Fibroblast of the aortic adventitia (primary cell): ENCODE measurements at places on chromosomes 1 and 21. TPM values are rescaled to one million over a fixed set of nuclear protein-coding genes. Genes with fewer than 3 reads are reported as not detected.

DNA sequence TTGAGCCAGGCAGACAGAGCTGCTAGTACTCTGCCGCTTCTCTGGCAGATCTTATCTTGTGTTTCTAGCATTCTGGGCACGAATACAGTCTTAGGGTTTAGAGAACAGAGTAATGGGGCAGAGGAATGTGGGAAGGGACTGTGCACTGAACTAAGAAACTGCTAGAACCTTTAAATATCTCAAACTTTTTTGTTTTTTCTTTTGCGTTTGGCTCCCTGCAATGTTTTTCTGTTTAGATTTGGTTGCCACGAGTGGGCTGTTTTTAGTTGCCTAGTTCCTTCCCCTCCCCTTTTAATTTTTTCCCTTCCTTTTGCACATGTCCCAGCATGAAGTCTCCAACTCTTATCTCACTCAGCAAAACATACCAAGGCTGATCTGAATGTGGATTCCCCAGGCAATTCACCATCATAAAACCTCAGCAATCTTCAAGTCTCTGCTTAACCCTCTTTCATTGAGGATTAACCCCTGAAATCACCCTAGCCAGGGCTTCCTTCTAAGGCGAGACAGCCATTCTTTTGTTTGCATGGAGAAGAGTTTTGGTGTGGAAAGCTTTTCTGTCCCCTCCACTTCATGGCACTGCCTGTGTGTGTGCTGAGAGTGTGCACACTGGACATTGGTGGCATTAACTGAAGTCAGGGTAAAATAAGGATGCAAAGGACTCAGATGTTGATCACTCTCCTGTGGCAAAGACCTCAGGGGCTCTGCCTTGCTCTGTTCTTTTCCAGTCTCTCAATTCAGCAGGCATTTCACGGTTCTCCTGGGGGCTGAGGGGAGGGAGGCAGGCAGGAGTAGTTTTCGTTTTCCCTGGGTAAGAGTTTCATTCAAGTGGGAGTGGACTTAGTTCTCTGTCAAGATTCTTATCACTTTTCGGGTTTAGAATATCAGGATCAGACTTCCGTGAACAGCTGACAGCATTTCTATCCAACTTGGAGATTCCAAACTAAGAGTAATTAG is 2.8 kb upstream of the ATF3 start:
- peak; percentile 46 for DNase-seq

DNA sequence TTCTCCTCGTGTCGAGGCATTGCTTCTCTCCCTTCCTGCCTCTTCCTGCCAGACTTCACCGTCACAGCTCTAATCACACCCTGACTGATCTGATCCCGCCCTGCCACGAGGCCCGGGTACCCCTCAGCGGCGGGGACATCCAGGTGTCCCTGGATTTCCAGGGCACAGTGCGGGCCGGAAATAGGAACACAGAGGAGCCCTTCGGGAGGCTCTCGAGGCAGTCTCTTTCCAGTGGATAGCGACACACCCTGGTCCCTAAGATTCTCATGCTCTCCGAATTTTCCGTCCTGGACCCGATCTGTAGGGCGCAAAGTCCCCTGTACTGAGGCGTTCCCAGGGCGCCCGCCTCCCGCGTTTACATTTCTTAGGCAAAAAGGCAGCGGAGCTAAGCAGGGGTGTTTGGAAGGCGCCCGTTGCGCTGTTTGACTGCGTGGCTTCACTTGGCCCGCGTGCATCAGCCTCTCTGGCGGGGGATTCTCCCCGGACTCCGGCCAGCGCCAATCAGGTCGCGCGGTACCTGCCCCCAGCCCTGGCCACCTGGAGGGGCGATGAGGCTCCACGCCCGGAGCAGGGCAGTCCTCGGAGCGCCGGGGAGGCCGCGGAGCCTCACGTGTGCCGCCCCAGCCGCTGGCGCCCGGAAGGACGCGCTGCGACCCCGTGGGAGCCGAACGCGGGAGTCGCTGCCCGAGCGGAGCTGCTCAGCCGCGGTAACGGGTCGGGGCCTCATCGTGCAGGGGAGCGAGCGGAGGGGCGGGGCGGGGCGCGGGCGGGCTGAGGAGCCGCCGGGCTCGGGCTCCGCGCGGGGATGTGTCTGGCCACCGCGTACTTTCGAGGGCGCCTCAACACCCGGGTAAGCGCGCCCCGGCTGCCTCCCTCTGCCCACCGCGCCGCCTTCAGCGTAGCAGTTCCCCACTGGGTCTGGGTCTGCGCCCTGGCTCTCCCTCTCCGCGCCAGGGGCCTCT is at the start of gene FAM163A:
TSS of gene FAM163A (plus strand) at position 575 of the 962 bp plus-strand sequence. CDS start 69,807 bp downstream, outside the sequence.
- DNase-seq = no peak

DNA sequence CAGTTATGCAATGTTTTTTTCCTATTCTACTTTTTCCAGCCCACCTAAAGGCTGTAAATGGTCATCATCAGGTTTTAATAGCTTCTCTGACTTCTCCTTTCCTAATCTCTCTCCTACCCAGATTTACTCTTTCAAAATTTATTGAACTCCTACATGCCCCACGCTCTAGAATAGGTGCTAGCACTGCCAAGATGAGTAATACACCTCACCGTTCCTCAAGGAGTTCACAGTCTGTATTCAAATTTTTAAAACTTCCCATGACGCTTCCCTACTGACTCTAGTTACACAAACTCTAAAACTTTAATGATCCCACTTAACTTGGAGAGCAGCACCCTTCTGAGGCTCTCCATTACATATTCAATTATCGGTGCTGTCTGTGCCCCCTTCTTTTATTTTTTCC is 51.6 kb downstream of the ALG14 start:
- peak; percentile 47 for DNase-seq

GRCh38 chr1:9200441-9200840 is 34.1 kb upstream of the H6PD start:
- DNase-seq = peak; percentile 43

- peak; percentile 99 for DNase-seq
Observed at GRCh38 chr1:206674745-206675175, 9.9 kb upstream of the MAPKAPK2 start.

DNA sequence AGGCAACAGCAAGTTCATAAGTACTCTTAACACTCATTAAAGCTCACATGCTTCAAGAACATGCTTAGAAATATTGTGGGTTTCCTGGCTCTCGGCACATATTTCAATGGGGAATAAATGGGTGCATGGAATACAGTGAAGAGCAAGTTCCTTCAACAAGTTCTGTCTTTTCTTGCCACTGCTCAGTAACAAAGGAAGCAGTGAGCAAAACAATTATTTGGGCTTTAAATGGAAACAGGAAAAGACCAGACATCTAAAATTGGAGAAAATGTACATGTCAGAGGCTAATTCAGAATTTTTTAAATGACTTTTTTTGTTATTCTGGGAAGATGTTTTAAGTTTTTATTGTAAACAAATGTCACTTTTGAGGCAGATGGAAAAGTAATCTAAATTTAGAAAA is 478.7 kb downstream of the SETD4 start:
- no peak for DNase-seq

ACOT11 gene
- 1.1 and 3.9 TPM in 2 replicates for total RNA-seq

DNA sequence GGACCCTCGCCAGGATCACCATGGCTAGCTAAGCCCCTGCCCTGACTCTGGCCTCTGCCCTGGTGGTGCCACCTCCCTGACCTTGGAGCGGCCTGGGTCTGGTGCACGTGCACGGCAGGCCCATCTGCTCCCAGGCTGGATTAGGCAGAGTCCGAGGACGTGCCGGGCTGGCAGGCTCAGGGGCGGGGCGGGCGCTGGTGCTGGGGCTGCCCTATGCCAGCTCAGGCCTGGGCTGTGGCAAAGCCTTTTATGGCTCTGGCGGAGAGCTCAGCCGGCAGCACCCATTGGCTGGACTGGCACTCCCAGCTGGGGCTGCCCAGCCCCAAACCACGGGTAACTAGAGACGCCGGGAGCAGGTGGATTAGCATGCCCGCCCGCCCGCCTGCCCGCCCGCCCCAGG is 17.1 kb upstream of the EDN2 start:
- DNase-seq = no peak

GRCh38 chr1:244052728-244053312 is 1.7 kb downstream of the ZBTB18 start:
- DNase-seq = no peak

DNA sequence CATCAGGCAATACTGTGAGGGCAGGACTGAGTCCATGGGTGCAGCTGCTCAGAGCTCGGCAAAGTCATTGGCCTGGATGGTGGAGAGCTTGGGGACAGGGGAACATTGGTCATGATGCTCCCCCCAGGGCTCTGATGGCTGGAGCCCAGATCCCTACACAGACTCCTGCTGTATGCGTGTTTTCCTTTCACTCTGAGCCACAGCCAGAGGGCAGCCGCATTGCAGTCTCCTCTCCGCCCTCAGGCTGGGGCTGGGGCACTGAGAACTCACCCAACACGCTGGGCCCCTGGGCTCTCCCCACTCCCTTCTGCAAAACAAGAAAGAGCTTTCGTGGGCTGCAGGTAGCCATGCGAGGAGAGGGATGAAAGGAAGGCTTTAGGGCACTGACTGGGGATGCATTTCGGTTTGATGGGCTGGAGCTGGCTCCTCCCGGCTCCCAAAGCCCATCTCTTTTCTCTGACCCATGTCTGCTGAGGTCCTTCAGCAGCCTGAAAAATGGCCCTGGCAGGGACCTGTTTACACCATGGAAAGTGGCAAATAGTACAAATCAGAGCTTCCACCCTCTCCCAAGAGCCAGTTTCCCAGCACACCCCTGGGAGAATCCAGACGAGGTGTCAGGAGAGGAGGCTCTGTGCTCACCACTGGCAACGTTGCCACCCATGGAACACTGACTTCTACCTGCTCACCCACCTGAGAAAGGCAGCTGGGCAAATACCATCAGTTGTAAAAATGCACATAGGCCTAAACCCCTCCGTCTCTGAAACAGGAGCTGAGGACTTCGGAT is 43.8 kb downstream of the CAPN2 start:
- DNase-seq = no peak

DNA sequence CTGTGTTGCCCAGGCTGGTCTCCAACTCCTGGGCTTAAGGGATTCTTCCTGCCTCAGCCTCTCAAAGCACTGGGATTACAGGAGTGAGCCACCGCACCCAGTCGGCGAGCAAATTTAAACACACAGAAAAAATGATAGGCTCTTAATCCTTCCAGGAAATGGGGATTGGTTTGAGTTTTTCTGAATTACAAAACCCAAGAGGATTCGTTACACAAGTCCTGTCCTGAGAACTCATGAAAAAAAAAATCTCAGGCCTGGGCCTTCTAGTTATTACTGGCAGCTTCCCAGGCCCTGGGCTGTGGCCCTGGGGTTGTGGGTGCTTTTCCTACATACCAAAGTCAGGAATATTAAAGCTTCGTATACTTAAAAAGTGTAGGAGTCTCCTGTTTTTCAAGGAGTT is 6.3 kb upstream of the IFNGR2 start:
- peak; percentile 85 for DNase-seq

PTPN7 gene
- total RNA-seq = not detected in 2 replicates

- no peak for DNase-seq
Observed at GRCh38 chr1:187310038-187310631, 481.4 kb downstream of the PLA2G4A start.

OR2L5 gene
- total RNA-seq = under 0.01 TPM in 1 of 2 replicates, not detected in the other
